ENCODE measurements at places on chromosomes 6 and 20. TPM values are rescaled to one million over a fixed set of nuclear protein-coding genes. Genes with fewer than 3 reads are reported as not detected.

OTOR gene
- not detected for total RNA-seq

TP53INP2 gene
- 8.6 TPM for total RNA-seq

WDR27 gene
- 57.0 TPM for total RNA-seq

SAMD10 gene
- 2.6 TPM for total RNA-seq

C6orf132 gene
- not detected for total RNA-seq

NR2E1 gene
- not detected for total RNA-seq

DEFB113 gene
- total RNA-seq: not detected

MACROD2 gene
- 0.66 TPM for total RNA-seq

MROH8 gene
- total RNA-seq: 1.5 TPM

THBS2 gene
- total RNA-seq: 0.14 TPM

CAGE1 gene
- total RNA-seq: under 0.01 TPM

ZNF217 gene
- total RNA-seq: 33.1 TPM

VSX1 gene
- not detected for total RNA-seq

VGLL2 gene
- total RNA-seq: not detected

BHLHE23 gene
- total RNA-seq: not detected

GFRA4 gene
- not detected for total RNA-seq

ANKEF1 gene
- total RNA-seq: 2.8 TPM

PPIL4 gene
- total RNA-seq: 43.5 TPM

BTNL2 gene
- not detected for total RNA-seq

SLC22A2 gene
- not detected for total RNA-seq

GSTA3 gene
- total RNA-seq: not detected

SCRT2 gene
- total RNA-seq: not detected

C6orf47 gene
- total RNA-seq: 11.8 TPM

EEF1A2 gene
- 1.0 TPM for total RNA-seq

GRIK2 gene
- total RNA-seq: not detected

PGC gene
- not detected for total RNA-seq

CRISP2 gene
- total RNA-seq: not detected

Measured in thoracic aorta endothelial cell (primary cell).